ENCODE measurements at places on chromosomes 16 and 17.
A peak's percentile ranks its signal among the peaks of the same experiment; 100 is the strongest.

DNA sequence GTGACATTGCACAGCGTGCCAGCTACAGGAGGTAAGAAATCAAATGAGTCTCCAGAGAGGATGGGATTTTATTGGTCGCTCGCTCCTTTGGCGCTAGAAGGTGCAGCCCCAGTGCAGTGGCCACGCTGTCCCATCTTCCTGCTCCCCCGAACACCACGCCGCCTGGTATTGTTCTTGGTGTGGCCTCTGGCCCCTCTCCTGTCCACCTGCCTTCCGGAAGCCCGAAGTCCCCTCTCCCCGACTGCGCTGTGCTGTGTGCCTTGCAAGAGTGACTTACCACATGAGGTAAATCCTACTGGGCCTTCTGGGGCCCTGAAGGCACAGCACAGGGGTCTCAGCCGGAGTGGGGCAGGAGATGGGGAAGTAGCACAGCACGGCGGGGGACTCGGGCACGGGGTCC is 58.2 kb downstream of the MARCHF10 start:
- no peak for DNase-seq

- DNase-seq = no peak
Observed at GRCh38 chr17:32311028-32311536, 30.9 kb downstream of the C17orf75 start.

- peak; percentile 24 for DNase-seq
Observed at GRCh38 chr17:42618442-42619150, 9.1 kb downstream of the TUBG1 start.

DNA sequence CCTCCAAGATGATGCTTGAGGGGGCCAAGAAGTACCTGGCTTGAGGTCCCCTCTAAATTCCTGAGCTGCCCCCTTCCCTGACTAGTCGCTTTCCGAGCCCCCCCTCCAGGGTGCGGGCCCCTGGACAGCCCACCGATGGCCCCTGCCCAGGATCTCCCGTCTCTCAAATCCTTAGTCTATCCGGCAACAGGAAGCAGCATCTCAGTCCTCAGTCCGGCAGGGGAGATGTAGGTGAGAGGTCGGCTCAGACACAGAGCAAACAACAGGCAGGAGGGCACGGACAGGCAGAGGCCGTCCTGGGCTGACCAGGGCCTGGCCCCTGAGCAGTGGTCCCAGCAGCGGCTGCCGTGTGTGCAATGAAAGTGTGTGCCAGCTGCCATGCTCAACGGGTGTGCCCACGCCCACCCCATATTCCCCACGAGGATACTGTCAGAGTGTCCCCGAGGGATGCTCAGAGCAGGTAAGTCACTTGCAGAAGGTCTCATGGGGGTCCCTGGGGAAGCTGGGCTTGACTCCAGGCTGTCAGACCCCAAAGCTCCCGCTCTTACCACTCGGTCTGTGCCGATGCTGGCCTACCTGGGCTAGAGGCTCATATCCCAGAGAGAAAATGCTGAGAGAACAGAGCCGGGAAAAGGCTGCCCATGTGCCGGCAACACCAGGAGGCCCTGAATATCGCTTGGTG is 7.2 kb downstream of the SLC43A2 start:
- DNase-seq = no peak

DNA sequence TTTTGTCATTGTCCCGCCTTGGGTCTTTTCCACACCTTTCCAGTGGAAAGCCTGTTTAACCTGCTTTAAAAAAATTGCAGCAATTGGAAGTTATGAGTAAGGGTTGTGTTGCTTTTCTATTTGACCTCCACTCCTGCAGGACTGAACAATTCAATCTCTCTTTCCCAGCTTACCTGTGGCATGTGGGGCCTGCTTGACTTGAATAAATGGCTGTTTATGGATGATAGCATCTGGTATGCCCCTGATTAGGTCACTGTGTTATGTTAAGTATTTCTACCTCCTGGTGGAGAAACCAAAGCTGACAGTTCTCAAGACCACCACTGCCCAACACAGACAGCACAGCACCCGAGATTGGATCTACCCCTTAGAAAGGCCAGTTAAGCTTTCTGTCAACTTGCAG is 64.8 kb upstream of the NOG start:
- DNase-seq = no peak

DNA sequence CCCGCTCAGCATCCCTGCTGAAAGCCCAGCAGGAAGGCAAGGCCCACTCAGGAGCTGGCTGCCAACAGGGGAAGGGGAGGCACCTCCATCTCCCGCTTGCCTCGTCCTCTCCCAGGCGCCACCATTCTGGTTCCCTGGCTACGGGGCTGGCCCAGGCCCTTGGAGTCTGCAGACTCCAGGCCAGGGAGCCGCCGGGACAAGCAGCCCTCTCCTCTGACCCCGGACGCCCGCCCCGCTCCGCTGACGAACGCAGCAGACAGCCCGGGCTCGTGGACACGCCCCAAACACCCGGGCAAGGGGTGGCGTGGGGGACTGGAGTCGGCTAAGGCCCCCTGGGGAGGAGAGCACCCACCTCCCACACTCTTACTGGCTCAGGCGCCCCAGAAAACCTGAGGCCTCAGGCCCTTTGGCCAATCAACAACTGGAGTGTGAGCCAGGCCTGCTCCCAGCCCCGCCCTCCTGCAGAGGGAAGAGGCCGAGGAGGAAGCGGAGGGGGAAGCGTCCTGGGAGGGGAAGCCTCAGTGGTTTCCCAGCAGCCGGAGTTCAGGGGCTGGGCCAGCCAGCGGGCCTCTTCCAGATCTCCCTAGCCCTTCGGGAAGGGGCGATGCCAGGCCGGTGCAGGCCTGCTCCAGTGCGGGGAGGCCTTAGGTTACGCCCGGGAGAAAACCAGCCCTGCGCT is 4.2 kb downstream of the MNT start:
- peak; percentile 99 for DNase-seq

GRCh38 chr17:45315648-45316433 is 979 bp downstream of the MAP3K14 start:
- DNase-seq = no peak

GRCh38 chr16:30179195-30179594 is 4.2 kb upstream of the CORO1A start:
- no peak for DNase-seq

GRCh38 chr17:51718983-51719382 is 439.5 kb downstream of the CA10 start:
- DNase-seq = no peak

- no peak for DNase-seq
Observed at GRCh38 chr17:50462446-50462845, 6.2 kb downstream of the CHAD start.

- DNase-seq = no peak
Observed at GRCh38 chr16:585351-585750, 4.5 kb upstream of the RAB40C start.

GRCh38 chr17:17913695-17914332 is 58.4 kb downstream of the TOM1L2 start:
- peak; percentile 87 for DNase-seq

DNA sequence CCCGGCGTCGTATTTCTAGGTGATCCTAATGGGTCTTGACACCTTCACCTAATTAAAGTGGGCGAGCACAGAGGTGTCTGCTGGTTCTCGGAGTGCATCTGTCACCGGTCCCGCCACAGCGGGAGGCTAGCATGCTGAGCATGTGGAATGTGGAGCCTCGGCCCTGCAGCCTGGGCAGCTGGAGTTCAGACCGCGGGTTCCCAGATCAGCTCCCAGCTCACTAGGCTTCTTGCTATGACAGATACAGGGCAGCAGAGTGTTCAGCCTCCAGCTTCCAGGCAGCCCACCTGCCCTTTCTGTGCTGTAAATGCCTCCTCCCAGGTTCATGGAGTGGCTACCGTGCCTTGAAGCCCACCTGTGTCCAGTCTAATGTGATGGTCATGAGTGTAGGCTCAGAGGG is 166.7 kb downstream of the CPPED1 start:
- DNase-seq = no peak

GRCh38 chr16:64657316-64658011 is 464.4 kb downstream of the CDH11 start:
- peak; percentile 95 for DNase-seq

GRCh38 chr16:70701036-70701435 is 15.2 kb upstream of the MTSS2 start:
- DNase-seq = no peak

GRCh38 chr16:27233731-27234130 is 30.4 kb downstream of the KDM8 start:
- no peak for DNase-seq

- DNase-seq = no peak
Observed at GRCh38 chr16:5028950-5029475, 4.7 kb downstream of the NAGPA start.

DNA sequence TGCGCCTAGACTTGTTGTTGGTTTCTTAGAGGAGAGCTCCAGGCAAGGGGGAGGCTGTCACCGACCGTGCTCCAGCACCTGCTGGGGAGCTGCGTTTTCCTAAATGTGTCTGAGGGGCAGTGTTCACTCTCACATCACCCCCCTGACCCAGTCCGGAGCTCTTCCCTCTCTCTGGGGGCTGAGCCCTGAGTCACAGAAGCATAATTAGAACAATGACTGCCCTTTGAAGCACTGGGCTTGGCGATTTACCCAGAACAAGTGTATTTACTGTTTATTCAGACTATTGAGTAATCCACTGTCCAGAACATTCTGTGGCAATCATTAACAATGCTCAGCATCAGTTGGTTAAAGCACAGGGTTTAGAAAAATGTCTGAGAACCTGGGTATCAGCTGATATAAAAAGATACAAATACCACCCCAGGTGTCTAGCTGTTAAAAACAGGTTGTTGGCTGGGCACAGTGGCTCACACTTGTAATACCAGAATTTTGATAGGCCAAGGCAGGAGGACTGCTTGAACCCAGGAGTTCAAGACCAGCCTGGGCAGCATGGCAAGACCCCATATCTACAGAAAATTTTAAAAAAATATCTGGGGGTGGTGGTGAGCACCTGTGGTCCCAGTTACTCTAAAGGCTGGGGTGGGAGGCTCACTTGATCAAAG is 8.1 kb downstream of the CES4A start:
- peak; percentile 66 for DNase-seq

DNA sequence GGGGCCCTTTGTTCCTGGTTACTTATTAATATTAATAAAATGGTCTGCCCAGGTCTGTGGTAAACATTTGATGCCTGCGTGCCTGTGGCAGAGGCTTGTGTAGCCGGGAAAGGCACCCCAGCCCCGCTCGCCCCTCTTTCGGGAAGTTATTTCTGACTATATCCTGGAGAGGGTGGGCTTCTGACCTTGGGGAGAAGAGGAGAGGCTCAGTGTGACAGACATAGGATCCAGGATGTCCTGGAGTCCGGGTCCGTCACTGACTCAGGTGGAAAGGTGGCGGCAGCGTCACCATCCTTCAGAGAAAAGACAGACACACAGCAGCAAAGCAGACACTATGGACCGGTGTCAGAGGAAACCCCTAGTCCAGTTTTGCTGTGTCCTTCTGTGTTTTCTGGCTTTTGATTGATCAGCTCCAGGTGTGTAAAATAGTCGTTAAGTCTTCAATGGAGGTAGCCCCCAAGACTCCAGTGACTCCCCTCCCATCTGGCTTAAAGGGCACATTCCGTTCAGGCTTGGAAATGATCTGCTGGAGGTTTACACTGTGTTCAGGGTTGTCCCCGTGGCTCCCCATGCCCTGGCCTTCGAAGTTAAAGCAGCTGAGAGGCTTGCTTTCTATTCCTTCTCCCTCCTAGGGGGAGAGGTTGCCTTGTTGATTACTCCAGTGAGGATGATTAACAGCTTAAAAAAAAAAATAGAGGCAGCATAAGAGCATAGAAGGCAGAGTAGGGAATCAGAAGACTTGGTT is 81.6 kb downstream of the CCDC182 start:
- no peak for DNase-seq

GRCh38 chr17:37174205-37174604 is 201.6 kb upstream of the C17orf78 start:
- peak; percentile 59 for DNase-seq

- DNase-seq = no peak
Observed at GRCh38 chr17:17944743-17945142, 27.5 kb downstream of the TOM1L2 start.

DNA sequence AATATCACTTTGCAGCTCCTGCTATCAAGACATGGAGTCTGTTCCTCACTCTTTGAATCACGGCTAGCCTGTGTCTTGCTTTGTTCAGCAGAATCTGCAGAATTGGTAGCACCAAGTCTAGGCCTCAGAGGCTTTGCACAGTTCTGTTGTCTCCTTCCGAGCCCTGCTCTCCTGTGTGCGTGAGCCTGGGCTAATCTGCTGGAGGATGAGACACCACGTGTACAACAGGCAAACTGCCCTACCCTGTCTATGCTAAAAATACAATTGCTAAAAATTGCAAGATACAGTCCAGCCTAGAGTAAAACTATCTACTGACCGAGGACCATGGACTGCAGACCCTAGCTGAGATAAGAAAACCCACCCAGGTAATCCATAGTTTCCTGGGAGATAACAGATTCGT is 484.7 kb downstream of the NPIPA7 start:
- DNase-seq = no peak

- peak; percentile 77 for DNase-seq
Observed at GRCh38 chr16:17520561-17520960, 49.8 kb upstream of the XYLT1 start.

DNA sequence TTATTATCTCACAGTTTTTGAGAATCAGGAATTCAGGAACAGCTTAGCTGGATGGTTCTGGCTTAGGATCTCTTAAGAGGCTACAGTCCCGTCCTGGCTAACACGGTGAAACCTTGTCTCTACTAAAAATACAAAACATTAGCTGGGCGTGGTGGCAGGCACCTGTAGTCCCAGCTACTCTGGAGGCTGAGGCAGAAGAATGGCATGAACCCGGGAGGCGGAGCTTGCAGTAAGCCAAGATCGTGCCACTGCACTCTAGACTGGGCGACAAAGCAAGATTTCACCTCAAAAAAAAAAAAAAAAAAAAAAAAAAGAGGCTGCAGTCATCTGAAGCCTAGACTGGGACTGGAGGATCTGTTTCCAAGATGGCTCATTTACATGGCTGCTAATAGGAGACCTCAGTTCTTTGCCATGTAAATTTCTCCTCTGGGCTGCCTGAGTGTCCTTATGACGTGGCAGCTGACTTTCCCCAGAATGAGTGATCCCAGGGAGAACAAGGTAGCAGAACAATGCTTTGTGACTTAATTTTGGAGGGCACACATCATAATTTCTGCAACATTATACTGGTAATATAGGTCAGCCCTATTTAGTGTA is 95.8 kb upstream of the CORO6 start:
- DNase-seq = no peak

DNA sequence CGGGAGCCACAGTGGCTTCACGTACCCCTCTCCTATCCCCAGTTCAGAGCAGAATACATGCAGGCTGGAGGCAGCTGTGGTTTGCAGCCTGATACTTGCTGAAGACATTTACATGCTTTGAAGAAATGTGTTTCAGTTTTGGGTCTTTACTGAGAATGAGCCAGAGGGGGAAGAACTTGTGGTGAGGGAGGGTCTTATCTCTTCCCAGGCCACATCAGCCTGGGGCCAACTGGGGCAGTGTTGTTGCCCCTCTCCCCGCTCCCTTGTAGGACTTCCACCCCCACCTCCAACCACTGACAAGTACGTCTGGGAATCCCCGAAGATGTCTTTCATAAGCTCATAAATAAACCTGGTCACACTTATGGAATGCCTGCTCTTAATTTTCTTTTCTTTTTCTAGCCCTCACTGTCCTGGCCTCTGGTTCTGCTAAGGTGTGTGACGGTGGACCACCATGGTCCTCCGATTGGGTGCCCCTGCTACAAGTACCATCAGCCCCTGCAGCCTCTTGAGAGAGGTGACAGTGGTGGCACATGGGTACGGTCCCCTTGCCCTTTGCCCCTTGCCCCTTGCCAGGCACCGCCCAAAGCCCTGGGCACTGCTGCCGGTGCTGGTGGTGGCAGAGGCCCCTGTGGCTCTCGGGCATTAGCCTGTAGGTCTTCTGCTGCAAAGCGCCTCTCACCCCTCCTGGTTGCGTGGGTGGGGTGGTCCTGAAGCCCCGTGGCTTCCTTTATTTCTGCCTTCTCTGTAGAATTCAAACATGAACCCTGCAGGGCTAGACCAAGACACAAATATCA is 144.8 kb upstream of the RPH3AL start:
- DNase-seq = no peak

GRCh38 chr16:31221357-31222160 is 4.6 kb upstream of the PYDC1 start:
- DNase-seq = no peak
